ENCODE measurements at places on chromosomes 3 and 15. TPM values are rescaled to one million over a fixed set of nuclear protein-coding genes. Genes with fewer than 3 reads are reported as not detected.

GRCh38 chr3:55884066-55884465, 397.0 kb upstream of the WNT5A start:
- DNase-seq: no peak

DNA sequence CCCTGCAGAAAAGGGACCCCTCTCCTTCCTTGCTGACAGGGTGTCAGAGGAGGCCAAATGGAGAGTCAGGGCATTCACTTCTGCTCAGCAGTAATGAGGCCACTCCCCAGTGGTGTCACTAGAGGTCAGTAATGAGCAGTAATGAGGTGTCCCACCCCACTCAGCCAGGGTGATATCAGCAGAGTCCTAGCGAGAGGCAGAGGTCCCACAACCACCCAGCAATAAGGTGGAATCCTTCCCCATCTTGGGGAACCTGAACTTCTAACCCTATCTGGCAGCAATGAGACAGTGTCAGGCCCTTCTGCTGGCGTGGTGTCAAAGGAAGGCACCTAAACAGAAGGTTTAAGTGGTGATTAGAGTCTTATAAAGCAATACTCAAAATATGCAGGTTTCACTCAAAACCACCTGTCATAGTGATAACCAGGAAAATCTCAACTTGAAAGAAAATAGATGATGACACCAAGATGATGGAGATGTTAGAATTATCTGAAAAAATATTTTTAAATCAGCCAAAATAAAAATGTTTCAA, 12.9 kb downstream of the OCA2 start:
- peak; percentile 82 for DNase-seq

The CADPS gene
- 7.1 TPM for total RNA-seq

GRCh38 chr15:26806151-26806550, 33.3 kb upstream of the GABRB3 start:
- no peak for DNase-seq

- no peak for DNase-seq
These were observed 192.1 kb downstream of the RORA start for GRCh38 chr15:61037031-61037430.

The CD86 gene
- total RNA-seq: not detected

- DNase-seq: no peak
These were observed 135.1 kb downstream of the LRRC28 start for GRCh38 chr15:99386391-99386790.

DNA sequence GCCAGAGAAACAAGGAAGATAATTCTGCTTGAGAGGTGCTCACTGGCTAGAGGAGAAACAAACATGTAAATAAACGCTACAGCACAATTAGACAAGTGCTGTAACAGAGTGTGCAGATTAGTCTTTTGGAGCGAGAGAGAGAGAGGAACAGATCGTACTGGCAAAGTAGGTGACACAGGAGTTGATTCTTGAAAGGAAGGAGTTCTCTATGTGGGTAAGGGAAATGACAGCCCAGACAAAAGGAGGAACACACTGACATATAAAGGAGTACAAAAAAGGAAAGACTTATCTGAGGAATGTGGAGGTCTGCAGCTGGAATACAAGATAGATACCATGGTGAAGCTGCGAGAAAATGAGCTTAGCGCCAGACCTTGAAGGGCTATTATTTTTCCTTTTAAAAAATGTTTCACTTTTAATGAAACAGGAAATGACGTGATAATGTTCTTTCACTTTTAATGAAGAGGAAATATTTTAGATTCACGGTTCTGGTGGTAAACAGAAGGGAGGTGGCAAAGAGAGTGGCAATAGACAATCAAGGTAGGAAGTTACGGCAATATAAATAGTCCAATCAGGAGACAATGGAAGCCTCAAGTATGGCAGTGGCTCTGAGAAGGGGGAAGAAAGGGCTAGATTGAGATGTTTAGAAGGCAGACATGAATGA, 202.9 kb downstream of the VPS13C start:
- DNase-seq: no peak

The ARGFX gene
- not detected for total RNA-seq

GRCh38 chr3:169082076-169082475, 581.4 kb downstream of the MECOM start:
- no peak for DNase-seq

DNA sequence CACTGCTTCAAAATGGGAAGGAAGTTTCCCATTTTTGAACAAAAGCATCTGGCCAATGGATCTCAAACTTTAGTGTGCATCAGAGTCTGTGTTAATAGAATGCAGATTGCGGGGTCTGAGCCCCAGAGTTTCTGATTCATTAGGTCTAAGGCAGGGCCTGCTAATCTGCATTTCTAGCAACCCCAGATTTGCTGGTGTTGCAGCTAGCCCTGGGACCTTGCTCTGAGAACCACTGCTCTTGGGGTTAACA, 30.7 kb upstream of the USP3 start:
- DNase-seq: no peak

The LMAN1L gene
- not detected for total RNA-seq

GRCh38 chr3:81354119-81354518, 407.3 kb downstream of the GBE1 start:
- DNase-seq: no peak

The PCLAF gene
- 46.4 TPM for total RNA-seq

DNA sequence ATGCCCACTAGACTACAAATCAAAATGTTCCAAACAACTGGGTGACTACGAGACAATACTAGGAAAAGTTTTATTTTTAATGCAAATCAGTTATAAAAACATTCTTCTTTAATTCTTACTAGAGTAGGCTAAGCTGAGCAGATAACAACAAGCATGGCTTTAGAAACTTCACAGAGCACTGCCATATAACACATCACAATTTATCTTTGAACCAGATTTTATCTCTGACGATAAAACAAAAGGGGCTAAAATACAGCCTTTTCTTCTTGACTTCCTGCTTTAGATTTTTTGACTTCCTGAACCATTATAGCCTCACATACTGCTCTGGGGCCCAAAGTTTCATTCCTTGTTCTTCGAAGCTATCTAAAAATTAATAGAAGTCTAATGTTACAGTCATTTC, 25.9 kb downstream of the TBC1D2B start:
- no peak for DNase-seq

GRCh38 chr3:74642876-74643275, 28.4 kb upstream of the CNTN3 start:
- no peak for DNase-seq

- DNase-seq: peak; percentile 54
These were observed 107.4 kb downstream of the VGLL4 start for GRCh38 chr3:11536132-11536935.

The NR1I2 gene
- total RNA-seq: 1.6 TPM

- peak; percentile 9 for DNase-seq
These were observed 286.7 kb upstream of the TGFBR2 start for GRCh38 chr3:30319713-30320112.

DNA sequence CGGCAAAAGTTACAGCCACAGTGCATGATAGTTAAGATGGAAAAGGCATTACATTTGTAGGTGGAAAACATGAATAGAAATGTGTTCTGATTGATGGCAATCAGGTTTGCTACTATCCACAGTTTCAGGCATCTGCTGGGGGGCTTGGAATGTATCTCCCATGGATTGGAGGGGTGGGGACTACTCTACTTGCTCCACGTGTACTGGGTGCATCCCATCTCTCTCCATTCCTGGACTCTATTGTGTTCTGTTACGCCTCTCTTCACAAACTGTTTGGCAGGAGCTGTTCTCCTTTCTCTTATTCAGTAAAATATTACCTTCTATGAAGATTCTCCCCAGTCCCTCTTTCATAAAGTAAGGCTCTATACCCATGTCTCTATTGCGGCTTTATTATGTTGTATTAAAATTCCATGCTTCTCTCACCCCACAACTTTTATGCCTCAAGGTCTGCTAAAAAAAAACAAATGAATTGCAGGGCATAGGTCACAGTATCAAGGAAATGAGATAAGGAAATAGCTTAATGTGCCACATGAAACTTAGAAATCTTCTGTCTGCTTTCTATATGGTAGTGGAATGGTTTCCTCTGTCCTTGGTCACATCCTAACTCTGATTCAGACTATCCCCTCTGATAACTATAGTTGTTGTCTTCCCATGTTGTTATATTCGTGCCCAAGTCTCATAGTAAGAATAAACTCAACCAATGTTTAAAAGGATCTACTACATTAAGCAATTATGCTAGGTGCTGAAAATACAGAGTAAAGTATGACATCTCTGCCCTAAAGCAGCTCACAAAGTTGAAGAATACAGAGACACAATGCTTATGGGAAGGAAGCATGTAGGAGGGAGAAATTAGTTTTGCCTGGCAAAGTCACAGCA, 43.2 kb downstream of the LRRFIP2 start:
- DNase-seq: no peak

DNA sequence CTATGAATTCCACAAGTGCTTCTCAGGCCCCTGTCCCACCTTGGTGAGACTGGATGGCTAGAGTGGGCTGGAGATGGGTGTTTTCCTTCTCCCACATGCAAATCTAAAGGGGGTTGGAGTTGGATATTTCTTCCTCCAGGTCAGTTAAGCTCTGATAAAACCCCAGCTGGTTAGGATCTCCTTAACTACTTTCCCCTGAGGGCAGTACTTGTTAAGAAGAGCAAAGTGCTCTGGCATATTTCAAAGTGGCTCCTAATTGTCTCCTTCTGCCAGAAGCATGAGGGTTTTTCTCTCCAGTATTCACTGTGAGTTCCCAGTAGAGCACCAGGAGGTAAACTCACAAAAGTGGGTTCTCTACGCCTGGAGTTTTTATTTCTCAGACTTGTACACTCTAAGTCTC, 31.4 kb downstream of the COL6A6 start:
- no peak for DNase-seq

DNA sequence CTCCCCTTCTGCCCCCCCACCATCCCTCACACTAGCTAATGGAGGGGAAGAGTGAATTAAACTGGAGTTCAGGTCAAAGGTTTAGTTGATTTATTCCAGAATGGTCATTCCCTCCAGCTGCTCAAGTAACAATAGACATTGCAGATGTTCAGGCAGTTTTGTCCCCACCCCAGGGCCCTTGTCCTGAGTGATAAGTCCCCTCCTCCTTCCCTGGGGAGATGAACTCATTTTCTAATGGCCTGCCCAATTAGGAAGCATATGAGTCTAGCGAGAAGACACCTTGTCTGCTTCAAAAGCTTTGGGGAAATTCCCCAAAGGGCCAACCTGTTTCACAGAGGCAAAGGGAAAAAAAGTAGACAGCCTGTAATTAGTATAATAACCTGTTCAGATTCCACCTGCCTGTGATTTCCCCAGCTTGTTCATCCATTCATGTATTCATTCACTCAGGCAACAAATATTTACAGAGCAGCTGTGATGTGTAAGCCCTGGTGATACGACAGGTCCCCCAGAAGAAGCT, 165.3 kb downstream of the SHQ1 start:
- no peak for DNase-seq

The IMPG2 gene
- 0.04 TPM for total RNA-seq

DNA sequence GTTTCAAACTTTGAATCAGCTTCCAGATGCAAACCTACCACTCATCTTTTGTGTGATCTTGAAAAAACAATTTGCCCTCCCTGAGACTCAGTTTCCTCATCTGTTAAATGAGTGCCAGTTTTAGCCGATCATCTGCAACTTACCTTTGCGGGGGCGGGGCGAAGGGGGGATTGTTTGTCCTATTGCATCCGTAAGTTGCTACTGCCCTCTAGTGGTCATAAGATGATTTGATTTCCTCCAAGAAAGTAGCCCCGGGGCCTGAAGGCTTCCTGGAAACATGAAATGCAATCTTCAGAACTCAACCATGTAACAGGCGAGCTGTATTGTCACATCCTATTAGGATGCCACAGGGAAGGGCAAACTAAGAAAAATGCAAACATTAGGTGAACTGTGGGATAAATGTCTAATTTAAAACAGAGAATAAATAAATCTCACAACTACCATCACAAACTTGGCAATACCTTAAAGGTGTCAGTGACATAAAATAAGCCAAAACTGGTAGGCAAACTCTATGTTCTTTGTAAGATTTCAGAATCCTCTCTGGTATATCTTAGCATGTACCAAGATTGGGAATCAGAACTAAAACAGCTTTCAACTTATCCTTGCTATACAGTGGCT, 63.5 kb upstream of the CLDN18 start:
- DNase-seq: peak; percentile 33

All from H7 (cell line).